Stimulated activated CD8-positive, alpha-beta memory T cell treated with anti-CD3 and anti-CD28 coated beads, Interleukin-4, amount 100 ng/mL, for 1 hour (primary cell): ENCODE measurements at places on chromosomes 4 and X.

DNA sequence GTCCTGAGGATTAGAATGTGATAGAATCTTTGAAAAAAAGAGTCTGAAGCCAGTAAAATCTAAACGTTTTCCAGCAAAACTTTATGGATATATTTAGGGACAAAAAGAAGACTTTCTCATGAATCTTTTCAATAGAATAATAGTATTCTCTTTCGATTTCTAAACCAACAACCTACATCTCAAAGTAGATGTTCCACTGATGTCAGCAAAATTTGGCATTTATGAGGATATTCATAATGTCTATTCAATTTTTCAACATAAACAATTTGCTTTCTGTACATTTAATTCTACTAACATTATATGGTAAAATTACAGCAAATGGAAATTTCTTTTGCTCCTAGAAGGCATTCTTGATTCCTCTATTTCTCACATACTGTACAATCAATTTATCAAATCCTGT, 886.5 kb downstream of the CENPC start:
- no peak for DNase-seq

GRCh38 chr4:149718500-149718899, 97.1 kb downstream of the IQCM start:
- DNase-seq = no peak

GRCh38 chr4:131258361-131258760, 1890.7 kb upstream of the PCDH10 start:
- DNase-seq = no peak

DNA sequence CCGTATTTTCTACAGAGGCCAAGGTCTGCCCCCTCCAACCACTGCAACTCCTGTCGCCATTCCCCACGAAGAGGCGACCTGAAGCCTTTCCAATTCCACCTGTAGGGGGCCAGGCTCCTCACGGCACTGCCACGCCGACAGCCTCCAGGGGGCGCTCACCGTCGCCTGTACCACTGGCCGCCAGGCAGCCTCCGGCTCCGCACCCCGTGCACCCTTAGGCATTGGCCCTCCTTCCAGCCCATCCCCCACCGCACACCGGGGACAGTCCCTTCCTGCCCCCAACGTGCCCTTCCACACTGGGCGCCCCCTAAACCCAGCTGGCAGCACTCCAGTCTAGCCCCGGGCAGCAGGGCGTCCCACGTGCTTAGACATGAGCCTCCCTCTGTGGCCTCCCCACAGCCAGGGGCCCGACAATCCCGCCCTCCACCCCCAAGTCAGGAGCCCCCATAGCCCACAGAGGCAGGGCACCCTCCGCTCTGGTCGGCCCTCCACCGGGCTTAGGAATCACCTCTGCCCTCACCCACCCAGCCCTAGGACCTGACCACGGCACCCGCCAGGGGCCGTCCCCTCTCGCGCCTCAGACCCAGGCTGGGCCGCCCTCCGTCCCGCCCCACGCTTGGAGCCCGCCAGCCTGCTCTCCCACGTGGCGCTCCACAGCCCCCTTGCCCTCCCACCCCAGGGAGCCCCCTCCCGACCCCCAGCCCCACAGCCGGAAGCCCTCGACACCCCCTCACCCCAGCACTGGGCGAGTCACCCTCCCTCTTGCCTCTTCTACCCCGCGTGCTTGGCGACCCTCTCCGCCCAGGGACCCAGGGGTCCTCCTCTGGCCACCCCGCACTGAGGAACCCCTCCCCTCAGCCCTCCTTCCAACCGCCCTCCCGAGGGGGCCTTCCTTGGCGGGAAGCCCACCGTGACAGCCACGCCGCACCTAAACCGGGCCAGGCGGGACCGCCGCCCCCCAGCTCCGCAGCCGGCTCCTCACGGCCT, 711 bp downstream of the PNMA6E start:
- DNase-seq = no peak

GRCh38 chrX:85444613-85445012, 65.1 kb upstream of the POF1B start:
- no peak for DNase-seq

DNA sequence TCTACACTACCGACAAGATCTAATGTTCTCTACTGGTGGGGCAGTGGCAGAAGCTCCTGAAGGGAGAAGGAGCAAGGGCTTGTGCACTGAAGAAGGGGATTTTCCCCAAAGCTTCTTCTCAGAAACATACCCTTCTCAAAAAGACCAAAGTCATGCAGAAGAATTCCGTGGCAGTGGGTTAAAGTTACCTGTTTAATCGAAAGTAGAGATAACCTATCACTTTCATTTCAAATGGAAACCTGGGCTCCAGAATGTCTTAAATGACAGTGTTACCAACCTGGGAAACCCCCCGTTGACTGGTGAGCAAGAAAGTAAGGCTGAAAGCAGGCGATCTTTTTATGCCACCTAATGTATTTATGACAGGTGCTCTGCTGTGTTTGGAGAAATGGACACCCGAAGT, 92.5 kb upstream of the TEX13D start:
- DNase-seq = no peak

GRCh38 chrX:1600406-1601050, 9.1 kb downstream of the AKAP17A start:
- DNase-seq = no peak

DNA sequence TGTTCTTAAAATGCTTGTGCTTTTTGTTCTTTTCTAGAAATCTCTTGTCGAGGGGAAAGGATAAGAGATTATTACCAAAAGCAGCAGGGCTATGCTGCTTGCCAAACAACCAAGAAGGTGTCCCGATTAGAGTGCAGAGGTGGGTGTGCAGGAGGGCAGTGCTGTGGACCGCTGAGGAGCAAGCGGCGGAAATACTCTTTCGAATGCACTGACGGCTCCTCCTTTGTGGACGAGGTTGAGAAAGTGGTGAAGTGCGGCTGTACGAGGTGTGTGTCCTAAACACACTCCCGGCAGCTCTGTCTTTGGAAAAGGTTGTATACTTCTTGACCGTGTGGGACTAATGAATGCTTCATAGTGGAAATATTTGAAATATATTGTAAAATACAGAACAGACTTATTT, 81.5 kb upstream of the PACRGL start:
- no peak for DNase-seq

DNA sequence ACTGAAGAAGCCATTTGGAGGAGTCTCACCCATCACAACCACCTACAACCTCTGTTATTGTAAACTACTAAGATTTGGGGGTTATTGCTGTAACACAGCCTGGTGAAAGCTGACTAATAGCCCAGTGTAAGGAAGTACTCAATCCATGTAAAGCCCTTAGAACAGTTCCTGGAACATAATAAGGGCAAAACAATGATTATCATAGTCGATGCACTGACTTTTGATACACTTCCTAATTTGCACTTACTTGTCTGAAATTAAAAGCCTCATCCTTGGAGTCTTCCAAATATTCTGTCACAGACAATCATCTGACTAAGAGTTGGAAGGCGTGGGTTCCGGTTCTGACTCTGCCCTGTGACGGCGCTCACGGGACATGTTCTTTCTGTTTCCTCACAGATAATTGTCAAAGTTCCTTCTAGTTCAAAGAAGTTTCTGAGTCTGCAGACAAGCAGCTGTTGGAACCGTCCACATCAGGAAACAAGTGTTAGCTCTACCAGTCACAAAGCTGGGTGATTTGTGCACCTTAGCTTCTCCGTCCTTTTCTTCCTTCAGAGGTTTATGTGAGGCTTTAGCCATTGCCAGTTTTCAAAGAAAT, 33.4 kb upstream of the RASGEF1B start:
- DNase-seq = peak; percentile 21

GRCh38 chrX:1484638-1485019, 31.9 kb upstream of the ASMTL start:
- DNase-seq = no peak

GRCh38 chrX:154530286-154530685, 14.3 kb upstream of the FAM3A start:
- no peak for DNase-seq

DNA sequence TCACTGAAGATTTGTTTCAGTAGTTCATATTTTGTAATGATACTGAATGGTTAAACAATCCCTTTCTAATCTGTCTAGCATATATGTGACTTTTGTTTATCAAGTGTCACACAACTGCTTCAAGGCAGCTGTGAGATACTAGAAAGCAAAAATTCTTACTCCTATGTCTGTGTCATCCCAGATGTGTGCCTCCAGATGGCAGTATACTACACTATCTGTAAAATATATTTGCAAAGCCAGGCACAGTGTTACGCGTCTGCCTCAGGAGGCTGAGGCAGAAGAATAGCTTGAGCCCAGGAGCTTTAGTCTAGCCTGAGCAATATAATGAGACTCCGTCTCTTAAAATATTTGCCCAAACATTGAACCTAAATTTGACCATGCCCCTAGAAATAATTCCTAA, 4.0 kb downstream of the NUDT10 start:
- no peak for DNase-seq

- DNase-seq = no peak
These were observed 52.8 kb upstream of the PSAPL1 start for GRCh38 chr4:7487502-7487901.

- no peak for DNase-seq
These were observed 957.9 kb downstream of the ARAP2 start for GRCh38 chr4:35286434-35286833.

DNA sequence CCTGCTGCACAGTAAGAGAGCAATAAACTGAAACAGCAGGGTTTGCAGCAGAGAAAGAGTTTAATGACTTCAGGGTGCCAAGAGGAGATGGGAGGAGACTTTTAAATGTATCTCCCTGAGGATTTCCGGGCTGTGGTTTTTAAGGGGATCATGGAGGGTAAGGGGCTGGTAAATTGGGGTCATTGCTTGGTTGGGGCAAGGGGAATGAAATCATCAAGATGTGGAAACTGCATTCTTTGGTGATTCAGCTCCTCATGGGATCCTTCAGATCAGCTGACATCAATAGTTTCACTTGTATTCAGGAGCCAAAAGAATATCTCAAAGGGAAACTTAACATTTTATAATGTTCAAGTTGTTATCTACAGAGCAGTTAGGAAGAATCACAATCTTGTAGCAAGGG, 174.3 kb upstream of the ANXA10 start:
- no peak for DNase-seq

DNA sequence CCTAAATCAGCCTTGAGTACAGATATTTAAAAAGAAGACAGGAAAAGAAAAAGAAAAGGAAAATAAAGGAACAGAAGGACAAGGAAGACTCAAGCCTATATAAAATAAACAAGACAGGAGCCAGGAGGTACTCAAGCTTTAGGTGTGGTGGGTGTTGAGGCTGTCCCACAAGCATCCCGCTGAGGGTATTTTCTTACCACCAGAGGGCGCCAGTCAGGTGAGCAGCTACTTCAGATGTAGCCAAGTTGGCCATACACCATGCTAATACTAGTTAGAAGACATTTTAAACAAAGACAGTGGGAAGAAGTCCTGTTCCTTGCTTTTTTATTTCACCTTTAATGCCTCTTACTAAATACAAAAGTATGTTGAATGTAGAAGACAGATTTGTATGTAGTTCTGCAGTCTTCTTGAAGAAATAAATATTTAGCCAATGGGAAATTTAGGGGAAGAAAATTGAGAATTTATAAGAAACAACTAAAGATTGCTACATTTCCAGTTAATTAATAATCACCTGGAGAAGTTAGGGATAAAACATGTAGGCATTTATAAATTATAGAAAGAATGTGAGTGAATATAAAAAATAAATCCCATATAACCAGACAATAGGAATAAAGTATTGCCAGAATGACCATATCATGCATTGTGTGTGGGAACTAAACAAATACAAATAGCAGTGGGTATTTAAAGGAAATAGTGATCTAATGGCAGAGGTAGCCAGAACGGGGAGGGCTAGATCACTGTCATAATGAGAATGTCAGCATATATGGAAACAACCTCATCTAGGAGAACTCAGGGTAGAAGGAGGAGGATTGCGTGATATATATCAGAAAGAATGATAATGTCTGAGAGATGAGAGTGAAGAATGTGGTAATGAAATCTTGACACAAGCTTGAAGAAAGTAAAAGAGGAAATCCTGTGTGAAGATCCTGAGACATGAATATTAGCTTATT, 71.0 kb downstream of the MTHFD2L start:
- DNase-seq = peak; percentile 39

DNA sequence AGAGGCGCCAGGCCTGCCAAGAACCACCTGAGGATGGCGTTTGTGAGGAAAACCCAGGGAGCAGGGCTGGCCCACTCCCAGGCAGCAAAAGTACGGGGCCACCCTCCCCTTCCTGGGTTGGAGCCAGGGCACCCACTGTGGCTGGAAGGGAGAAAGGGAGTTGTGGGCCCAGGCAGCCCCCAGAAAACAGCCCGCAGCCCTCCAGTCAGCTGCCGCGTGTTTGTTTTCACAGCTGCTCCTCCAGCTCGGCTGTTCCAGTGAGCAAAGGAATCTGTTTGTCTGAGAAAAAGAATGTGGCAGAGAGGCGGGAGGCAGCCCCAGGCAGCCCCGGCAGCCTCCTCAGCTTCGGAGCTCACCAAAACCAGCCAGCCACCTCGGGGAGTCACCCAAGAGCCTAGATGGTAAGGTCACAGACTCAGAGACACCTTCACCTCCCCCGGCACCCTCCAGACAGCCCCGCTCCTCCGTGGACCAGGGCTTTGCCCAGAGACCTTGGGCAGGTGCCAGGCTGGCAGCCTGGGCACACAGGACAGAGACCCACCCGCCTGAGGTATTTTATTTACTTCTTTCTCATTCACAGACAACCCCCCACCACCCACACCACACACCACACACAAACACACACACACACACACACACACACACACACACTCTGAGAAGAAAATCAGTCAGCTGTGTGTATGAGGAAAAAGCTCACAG, 338.1 kb downstream of the BCOR start:
- no peak for DNase-seq

DNA sequence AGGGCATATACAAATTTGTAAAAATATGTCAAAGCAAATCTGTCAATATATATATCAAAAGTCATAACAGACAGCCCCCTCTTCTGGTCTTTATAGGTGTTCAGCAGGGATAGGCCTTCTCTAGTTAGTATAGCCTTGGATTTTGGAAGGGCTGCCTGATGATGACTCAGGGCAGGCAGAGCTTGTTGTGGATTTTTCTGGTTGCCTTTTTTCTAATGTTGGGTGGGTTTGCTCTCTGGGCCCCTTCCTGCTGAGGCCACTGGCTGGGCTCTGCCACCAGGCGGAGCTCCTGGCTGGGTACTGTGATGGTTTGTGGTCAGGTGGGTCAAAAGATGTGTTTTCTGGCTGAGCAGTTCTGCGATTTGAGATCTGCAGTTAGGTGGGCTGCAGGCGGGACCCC, 294.2 kb downstream of the GRIA2 start:
- no peak for DNase-seq

- no peak for DNase-seq
These were observed 119.6 kb downstream of the CBLL2 start for GRCh38 chrX:22392133-22392948.

GRCh38 chr4:6192245-6192644, 8.1 kb downstream of the JAKMIP1 start:
- no peak for DNase-seq

GRCh38 chr4:174996079-174996478, 77.9 kb downstream of the ADAM29 start:
- no peak for DNase-seq

DNA sequence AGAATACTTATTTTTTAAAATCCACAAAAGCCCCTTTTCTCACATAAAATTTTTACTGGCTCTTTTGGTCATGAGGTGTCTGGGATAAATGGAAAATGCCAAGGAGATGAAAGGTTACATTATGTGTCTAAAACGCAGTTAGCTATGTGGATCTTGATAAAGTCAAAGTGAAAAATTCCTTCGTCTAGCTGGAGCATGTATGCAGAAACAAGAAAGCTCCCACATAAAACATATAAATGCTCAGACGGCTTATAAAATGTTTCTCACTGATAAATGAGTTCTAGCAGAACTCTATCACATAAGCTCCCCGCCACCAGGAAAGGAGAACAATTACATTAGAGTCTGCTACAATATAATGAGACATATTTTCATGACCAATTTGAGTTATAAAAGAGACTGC, 83.8 kb downstream of the TBC1D9 start:
- no peak for DNase-seq
